ENCODE measurements at places on chromosomes 5 and 9. TPM values are rescaled to one million over a fixed set of nuclear protein-coding genes. Genes with fewer than 3 reads are reported as not detected.
A peak's percentile ranks its signal among the peaks of the same experiment; 100 is the strongest.

DNA sequence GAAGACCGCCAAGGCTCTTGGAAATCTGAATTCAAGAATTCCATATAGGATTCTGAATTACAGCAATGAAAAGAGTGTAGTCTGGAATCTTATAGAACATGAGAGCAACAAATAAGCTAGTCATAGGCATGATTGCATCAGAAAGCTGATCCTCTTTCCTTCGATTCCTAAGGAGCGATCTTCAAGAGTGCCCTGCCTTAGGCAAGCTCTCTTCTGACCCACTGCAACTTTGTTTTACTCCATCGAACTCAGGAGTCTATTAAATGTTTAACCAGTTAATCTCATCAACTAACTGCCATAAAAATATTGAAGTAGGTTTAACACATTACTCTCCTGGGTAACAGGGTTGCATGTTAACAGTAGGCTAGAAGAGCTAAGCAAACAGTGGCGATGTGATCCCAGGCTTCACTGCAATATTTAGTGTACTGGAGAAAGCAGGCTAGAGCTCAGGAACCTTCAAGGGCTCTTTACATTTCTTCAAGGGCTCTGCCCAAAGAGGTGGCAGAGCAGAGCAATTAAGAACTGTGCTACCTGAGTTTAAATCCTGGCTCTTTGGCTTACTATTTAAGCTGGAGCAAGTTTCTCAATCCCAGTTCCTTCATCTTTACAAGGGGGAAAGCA is 146.3 kb downstream of the RORB start:
- DNase-seq, result no peak

GRCh38 chr5:173456751-173457171 is 128.5 kb upstream of the STC2 start:
- DNase-seq, result no peak

- DNase-seq, result no peak
Measured at GRCh38 chr5:63439537-63439936, 522.7 kb downstream of the HTR1A start.

- DNase-seq, result peak; percentile 59
Measured at GRCh38 chr5:1294835-1295649, at the start of gene TERT. TSS of gene TERT (minus strand) at chr5:1295068. CDS start at chr5:1294989, 79 bp downstream.

DNA sequence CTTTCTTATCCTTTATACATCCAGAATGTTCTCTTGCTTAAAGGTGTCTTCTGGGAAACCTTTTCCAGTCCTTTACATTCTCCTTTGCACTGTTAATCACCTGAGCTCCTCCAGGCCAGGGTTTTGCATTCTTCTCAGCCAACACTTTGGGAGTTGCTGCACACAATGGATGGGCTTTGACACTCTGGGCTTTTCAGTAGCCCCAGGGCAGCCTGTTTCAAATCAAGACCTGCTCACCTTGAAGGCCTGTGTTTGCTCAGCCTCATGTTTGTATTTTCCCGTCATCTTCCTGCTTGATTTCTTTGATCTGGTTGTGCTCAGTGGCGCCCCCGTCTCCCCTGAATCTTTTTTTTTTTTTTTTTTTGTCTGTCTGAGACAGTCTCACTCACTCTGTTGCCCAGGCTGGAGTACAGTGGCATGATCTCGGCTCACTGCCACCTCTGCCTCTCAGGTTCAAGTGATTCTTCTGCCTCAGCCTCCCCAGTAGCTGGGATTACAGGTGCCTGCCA is 41.0 kb downstream of the DMRT1 start:
- no peak for DNase-seq

The SLC25A25 gene
- total RNA-seq, result 21.1 TPM
